ENCODE measurements at places on chromosomes 4 and X.

DNA sequence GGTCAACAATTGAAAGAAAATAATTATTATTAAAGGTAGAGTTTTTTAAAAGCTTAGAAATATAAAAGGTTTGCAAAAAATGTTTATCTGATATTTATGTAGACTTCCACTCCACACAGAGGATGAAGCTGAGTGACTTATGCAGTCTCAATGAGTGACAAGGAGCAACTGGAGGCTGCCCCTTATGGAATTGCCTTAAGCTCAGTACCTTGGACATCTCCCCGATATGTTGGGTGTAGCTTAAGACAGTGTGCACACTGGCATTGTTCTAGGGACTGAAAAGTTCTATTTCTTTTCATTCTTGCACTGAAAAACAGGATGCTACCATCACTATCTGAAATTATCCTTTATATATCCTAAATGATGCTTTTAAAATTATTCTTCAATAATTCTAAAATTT lies 292.1 kb downstream of the PRDM5 start:
- no peak for DNase-seq

GRCh38 chr4:68167706-68168105 lies 38.0 kb upstream of the TMPRSS11F start:
- DNase-seq = no peak

DNA sequence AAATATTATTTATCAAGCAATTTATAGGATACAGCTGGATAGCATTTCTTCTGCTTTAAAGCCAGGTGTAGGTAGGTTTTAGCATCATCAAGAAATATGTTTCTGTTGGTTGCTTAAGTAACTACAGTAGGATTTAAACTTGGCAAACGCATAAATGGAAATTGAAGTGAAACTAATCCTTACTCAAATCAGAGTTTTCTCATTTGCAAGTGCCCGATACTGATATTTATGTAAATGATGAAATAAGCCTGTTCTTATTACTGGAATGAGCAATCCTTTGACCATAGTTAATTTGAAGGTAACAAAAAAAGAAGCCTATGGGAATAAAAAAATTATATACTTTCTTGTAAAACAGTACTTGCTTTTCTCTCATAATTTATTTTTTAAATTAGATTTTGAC lies 23.2 kb upstream of the PIGA start:
- no peak for DNase-seq

DNA sequence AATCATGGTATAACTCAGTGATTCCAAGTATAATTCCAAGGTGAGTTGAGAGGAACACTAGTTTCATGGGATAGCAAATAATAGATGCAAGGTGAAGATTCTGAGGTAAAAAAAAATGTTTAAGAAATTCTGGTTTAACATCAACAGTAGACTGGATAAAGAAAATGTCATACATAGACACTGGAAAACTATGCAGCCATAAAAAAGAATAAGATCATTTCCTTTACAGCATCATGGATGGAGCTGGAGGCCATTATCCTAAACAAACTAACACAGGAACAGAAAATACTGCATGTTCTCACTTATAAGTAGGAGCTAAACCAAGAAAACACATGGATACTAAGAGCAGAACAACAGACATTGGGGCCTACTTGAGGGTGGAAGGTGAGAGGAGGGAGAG lies 54.6 kb upstream of the LEF1 start:
- DNase-seq = no peak

- no peak for DNase-seq
These were observed 181.5 kb downstream of the SLIT2 start for GRCh38 chr4:20433097-20433705.

DNA sequence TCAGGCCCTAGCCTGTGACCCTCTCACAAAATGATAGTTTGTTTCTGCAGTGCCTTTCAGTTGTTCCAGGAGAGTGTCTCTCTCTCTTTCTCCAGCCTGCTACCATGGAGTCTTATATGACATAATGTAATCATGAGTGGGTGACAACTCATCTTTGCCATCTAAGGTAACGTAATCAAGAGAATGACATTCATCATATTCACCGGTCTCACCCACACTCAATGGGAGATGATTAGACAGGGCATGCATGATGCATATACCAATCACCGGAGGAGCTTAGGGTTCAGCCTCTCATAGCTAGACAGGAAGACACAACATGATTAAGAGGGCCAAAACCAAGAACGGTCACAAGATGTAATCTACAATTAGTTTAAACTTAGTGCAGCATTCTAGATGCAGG lies 97.1 kb upstream of the FAM9B start:
- DNase-seq = no peak

DNA sequence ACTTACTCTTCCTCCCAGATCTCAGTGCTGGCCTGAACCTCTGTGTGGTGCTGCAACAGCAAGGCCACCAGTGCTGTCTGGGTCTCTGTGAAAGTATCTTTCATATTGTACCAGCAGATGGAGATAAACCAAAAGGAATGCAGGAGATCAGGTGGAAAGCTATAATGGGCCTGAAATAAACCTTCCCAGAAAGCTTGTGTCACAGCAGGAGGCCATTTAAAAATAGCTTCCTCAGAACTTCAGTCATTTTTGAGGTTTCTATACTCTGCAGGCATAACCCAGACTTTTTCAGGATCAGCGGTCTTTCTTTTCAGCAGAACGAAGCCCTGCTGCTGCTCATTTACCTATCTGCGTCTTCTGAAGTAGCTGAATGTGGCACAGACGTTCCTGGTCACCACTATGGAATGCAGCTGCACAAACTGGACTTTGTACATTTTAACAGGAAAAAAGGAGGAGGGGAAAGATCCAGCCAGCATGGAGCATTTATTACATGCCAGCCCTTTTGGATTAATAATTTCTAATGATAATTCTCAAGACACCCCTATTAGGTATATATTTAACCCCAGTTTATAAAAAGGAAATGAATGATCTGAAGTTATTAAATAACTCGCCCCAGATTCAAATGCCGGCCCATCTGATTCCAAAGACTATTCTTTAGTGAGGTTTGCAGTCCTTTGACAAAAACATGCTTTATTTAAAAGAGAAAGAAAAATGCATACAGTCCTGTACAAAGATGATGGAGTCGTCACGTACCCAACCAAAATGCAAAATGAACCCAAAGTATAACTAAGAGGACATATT lies 119.7 kb downstream of the NFKB1 start:
- DNase-seq = peak; percentile 32

DNA sequence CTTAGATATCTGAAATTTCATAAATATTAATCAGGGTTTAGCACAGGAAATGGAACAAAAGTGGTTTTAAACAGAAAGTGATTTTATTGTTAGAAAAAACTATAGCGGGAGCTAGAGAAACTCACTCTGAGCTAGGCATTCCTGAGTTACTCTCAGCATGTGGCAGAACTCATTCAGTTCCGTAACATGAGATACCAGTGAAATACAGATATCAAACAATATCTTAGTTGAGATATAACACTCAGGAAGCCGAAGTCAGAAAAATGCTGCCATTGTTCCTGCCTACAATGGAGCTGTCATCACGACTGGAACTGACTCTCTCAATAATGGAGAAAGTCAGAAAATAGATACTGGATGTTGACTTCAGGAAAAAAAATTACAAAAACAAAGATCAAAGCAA lies 1428.7 kb downstream of the PCDH18 start:
- DNase-seq = no peak

- no peak for DNase-seq
These were observed 434.0 kb downstream of the FAM133A start for GRCh38 chrX:94107981-94108380.

DNA sequence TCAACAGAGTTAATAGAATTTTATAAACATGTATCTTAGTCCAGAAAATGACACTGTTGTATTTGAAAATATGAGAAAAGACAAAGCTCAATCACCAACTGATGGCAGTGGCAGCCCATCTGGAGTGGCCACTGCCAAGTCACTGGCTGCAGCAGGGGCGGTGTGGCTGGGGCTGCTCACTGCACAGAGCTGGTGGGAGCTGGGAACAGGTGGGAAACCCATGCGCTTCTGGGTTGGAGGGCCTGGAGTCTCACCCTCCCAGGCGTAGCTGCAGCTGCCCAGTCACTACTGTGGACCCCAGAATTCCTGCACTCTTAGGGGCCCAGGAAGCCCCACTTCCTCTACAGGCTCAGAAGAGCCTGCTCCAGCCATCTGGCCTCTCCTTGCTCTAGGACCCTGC lies 251.8 kb upstream of the NDST4 start:
- DNase-seq = no peak

- no peak for DNase-seq
These were observed 49.0 kb downstream of the SH2D1A start for GRCh38 chrX:124395145-124395880.

DNA sequence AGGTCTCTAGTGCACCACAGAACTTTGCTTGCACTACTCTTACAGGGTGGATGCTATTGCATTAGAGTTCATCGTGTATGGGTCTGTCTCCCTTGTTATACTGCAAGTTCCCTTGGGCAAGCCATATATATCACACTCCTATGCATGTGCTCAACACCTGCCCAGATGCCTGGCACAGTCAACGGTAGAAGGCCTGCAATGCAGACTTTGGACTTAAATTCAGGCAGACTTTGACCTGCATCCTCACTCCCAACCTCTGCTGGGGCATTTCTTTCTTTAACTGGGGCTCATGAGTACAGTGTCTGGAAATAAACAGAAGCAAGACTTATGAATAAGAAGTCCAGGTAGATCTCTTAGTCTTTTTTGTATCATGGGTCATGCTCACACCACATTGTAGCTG lies 148.2 kb downstream of the LDB2 start:
- no peak for DNase-seq

DNA sequence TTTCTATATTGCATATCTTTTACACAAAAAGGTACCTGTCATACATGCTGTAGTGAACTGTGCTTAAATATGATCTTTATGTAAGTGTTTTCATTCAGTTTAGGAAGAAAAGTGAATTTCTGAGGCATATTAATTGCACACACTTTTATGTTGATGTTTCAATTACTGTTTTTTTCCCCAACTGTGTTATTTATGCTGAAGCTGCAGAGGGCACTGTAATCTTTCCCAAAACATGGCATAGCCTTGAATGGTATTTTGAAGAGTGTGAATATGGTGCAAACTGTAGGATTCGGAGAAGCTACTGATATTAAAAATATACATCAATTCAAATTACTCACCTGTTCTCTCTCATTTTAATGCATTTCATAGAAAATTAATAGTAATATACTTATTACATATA lies 6.0 kb upstream of the CENPE start:
- peak; percentile 0 for DNase-seq

GRCh38 chrX:149453030-149453429 lies 52.1 kb downstream of the IDS start:
- DNase-seq = no peak

- no peak for DNase-seq
These were observed 1.5 kb downstream of the MSANTD1 start for GRCh38 chr4:3250438-3250955.

DNA sequence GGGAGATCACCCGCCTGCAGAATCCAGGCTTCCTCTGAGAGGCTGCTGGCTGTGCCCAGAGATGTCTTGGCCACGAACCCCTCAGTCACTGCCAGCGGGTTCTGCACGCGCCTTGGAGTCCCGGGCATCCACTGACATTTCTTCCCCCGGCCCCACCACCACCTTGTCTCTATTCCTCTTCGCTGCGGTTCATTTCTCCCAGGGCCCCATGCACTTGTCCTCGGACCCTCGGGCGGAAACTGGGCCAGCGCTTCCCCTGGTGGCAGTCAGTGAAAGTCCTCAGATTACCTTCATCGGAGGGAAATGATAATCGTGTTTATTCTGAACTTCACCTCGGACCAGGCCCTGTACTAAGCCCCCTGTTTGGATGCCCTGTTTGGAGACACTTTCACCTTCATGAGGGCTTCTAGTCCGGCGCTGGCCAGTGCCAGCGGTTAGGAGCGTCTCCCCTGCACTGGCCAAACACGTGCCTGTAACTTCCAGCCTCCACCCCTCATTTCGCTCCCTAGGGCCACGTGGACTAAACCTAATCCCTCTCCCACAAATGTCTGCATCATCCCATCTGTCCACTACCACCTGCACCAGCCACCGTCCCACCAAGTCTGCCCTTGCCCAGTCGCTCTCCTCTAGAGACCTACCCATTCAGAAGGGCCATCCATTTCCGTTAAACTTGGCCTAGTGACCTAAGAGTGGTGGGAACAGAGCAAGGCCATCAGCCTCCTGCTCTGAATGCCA lies 82.0 kb downstream of the DCTD start:
- no peak for DNase-seq

DNA sequence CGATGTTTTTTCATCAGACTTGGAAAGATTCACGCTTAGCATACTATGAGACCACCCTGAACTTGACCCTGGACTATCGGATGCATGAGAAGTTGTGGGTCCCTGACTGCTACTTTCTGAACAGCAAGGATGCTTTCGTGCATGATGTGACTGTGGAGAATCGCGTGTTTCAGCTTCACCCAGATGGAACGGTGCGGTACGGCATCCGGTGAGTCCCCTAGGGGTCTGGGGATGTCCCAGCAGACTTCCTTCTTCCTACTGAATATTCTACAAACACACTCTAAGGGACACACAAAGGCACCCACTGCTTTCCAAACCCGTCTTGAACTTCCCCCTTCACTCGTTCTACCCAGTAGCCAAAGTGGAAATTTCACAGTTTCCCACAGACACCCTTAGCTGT lies 9.3 kb downstream of the GABRQ start:
- DNase-seq = no peak

DNA sequence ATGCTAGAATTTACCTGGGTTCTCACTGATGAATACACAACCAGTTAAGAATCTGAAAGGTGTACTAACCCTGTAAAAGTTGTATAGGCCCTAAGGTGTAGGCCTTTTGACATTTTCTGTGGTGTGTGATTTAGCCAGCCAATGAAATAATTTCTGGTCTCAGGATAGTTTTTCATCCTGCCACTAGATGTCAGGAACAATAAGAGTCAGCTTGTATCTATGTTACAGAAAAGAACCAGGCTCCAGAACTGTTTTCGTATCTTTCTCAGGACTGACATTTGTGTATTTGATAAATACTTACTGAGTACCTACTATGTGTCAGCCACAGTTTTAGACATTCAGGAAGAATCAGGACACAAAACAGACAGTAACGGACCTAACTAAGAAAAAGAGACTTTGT lies 673.6 kb upstream of the TENM3 start:
- peak; percentile 0 for DNase-seq

GRCh38 chrX:148611993-148612392 lies 111.6 kb downstream of the AFF2 start:
- no peak for DNase-seq

DNA sequence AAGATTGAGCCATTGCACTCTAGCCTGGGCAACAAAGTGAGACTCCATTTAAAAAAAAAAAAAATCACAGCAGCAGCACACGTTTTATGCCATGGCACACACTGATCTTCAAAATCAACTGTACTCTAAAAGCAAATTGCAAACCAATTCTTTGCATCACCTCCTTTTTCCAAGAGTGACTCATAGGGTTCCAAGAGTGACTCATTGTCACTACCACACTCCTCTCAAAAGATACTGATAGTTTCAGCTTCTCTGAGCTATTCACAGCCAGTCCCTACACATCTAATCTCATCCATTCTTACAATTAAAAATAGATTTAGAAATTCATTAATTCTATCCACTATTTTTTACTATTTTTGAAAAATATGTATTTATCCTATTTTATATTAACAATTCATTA lies 1494.9 kb upstream of the AGA start:
- no peak for DNase-seq

- DNase-seq = no peak
These were observed 66.8 kb upstream of the PLS3 start for GRCh38 chrX:115494161-115494560.
